NT2/D1 (cell line): ENCODE measurements at places on chromosomes 12 and 14.

DNA sequence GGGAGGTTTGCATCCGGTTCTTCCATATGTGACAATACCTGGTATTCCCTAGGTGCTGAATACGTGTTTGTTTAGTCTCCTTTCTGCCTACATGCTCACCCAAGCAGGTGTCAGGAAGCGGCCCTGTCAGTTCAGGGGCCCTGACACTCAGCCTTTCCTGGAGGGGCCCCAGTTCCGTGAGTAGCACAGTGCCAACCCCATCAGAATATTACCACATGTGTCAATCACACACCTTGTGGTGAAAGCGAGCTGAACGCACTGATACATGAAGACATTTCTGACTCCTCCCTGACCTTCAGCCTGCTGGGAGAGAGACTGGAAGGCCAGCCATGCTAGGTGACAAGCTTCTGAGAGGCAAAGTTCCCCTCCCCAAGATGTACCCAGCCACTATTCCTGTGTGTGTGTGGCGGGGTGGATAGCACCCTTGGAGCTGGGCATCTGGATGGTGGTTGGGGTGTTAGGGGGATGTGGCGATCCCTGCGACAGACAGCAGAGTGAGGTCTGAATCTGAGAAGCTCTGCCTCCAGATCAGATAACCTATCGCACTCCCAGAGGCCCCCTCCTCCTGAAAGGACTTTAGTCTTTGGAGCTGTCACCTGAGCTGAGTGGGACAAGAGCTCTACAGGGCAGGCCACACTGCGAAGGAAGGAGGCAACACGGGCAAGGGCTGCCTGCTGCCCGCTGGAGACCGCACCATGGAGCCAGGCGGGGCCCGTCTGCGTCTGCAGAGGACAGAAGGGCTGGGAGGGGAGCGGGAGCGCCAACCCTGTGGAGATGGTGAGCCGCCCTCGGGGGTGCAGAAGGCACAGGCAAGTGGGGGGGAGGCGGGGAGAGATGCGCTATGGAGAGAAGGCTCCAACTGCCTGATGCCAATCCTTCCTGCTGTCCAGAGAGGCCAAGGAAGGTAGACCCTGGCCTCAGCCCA lies at the start of gene SOAT2:
Gene SOAT2, plus strand, starts transcription at position 604 of the 925 bp plus-strand sequence. Its CDS starts 92 bp downstream, at position 696.
- DNase-seq: no peak

DNA sequence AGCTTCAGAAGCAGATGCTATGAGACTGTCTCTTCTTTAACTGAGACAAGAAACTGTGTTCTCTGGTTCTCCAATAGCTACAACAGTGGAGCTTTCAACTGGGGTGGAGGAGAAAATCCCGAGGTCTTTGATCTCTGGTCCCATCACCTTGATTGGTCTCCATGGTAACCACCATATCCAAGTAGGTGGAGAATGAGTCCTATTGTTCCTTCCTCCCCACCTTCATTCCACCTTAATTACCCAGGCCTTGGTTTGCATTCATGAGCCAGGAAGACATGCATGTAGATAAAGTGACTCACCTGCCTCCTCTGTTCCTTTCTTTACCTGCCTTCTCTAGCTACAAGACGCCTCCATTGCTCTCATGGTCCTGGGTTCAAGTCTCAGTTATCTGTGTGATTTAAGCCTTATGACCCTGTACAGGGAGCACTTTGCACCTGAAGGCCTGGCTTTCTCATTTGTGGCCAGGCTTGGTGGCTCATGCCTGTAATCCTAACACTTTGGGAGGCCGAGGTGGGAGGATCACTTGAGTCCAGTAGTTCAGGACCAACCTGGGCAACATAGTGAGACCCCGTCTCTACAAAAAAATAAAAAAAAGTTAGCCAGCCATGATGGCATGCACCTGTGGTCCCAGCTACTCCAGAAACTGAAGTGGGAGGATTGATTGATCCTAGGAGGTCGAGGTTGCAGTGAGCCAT lies 157.7 kb upstream of the TBX3 start:
- DNase-seq: peak; percentile 36

DNA sequence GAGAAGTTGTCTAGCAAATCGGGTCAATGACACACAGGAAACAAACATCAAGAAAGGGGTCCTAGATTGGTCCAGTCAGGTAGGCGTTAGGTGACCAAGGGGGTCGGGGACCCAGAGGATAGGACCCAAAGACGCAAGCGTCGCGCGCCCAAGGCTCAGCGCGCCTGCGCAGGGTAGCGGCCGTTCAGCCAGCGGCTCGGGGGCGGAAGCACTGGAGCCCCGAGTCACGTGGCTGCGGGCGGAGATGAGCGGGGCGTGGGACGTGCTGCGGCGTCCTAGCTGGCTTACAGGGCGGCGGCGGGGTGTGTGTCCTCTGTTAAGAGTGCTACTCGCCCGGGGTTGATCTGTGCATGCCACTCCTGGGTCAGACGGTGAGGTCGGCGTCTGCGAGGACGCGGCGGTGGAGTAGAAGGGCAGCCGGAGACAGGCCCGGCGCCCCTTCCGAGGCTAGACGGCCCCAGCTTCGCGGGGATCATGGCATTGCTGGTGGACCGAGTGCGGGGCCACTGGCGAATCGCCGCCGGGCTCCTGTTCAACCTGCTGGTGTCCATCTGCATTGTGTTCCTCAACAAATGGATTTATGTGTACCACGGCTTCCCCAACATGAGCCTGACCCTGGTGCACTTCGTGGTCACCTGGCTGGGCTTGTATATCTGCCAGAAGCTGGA lies at the start of gene SLC35E3:
Gene SLC35E3, plus strand, starts transcription at position 273 of the 668 bp plus-strand sequence. Its CDS starts 202 bp downstream, at position 475.
- peak; percentile 83 for DNase-seq

- DNase-seq: no peak
Measured at GRCh38 chr14:59776468-59776867, 94.1 kb downstream of the RTN1 start.

- DNase-seq: no peak
Measured at GRCh38 chr12:113762155-113762881, 203.8 kb downstream of the RBM19 start.

- peak; percentile 94 for DNase-seq
Measured at GRCh38 chr12:27158297-27158696, 75.9 kb upstream of the C12orf71 start.

- DNase-seq: no peak
Measured at GRCh38 chr12:69342421-69342820, 5.8 kb upstream of the LYZ start.

DNA sequence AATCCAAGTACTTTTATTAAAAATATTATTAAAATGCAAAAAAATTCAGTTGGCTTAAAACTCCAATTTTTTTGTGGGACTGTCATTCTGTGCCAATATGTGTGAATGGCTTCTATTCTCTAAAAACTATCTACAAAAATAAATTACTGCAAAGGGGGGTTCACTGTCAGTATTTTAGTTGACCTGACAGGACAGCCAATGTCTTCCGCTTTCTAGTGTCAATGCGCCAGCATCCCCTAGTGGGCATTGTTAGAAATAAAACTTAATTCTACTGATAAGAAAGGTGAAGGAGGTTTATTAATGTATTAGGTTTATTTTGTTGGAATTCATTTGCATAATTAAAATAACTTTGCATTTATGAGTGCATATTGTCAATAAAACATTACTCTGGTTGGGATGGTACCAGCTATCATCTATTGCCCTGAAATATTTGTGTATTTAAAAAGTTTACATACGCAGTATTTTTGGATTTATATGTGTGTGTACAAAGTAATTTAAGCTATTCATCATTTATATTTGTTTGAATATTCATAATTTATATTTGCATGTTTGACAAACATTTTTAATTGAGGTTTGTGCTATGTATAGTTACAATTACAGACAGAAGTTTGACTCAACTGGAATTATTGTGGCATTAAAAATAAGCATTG lies 527.2 kb downstream of the FLRT2 start:
- DNase-seq: no peak

DNA sequence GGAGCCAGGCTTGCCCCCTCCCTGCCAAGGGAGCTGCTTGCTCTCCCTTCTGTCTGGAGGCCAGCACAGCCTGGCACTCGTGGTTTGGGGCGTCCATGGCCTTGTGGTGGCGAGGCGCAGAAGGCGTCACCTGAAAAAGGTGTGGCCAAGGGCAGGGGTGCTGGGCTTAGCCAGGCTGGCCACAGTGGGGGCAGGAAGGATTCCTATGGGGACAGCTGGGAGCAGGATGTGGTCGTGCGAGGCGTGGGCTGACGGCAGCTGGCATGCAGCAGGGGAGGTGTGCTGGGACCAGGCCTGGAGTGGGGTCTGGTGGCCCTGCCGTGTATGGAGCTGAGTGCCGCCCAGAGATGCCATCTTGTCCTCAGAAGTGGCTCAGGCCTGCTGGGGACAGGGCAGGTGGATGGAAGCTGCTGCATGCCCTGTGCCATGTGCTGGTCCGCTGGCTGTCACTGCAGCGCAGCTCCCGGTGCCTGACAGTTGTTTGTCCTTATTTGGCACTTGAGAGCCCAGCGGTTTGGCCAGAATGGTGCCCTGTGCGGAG lies 30.0 kb downstream of the SH2B3 start:
- no peak for DNase-seq

- DNase-seq: no peak
Measured at GRCh38 chr14:36086629-36087395, 89.7 kb downstream of the PTCSC3 start.

DNA sequence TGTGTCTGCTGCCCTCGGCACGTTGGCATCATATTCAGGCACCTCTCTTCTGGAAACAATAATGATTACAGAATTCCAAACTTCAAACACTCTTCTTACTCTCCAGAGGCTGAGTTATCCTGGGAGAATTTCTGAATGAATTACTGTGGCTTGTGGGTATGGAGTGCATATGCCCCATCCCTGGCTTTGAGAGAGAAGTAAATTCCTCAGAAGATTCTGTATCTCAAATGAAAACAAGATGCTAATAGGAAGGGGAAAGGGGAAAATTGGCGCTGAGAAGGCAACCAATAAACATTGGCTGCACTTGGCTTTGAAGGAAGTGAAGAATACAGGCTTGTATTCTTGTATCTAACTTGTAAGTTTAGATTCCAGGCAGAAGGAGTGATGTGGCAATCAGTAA lies 132.0 kb upstream of the NOVA1 start:
- DNase-seq: no peak

DNA sequence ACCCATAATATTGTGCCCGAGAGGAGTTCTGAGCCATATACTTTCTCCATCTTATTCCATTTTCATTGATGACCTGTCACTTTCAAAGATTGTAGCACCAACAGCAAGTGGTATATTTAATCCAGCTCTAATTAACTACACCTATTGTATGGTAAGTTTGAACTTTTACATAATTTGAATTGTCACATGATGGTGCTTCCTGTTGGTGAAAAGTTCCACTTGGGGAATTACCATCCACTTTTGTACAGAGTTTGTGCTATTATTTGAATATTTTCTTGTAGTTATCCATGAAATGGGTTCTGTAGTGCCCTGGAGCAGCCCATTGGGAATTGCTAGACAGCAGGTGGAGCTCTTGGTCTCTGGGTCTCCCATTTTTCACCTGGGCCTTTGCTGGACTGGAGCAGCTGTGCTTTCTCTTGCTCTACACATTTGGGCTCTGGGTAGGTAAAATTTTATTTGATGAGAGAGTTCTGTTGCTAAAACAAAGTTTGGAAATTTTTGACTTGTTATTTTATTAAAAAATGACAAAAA lies 3.0 kb downstream of the SMCO3 start:
- no peak for DNase-seq
